Ascending aorta (tissue), 2 donors: ENCODE measurements at places on chromosomes 2 and 18. TPM values are rescaled to one million over a fixed set of nuclear protein-coding genes. Genes with fewer than 3 reads are reported as not detected.

DUSP2 gene
- total RNA-seq = 7.2 TPM

MPPE1 gene
- total RNA-seq = 18.9 TPM

RNF152 gene
- 9.6 TPM for total RNA-seq

TMEM178A gene
- 29.5 TPM for total RNA-seq

SERPINB5 gene
- total RNA-seq = not detected

GRCh38 chr18:63779386-63779785 is 4.2 kb downstream of the SERPINB7 start:
- no peaks in the 10 kb centered on the region for H3K4me1 ChIP-seq
- no peak for DNase-seq
- H3K27me3 ChIP-seq = no peaks in the 10 kb centered on the region
- H3K27ac ChIP-seq = no peak overlapping the region

- no peak for DNase-seq
- H3K27me3 ChIP-seq = no peaks in the 10 kb centered on the region
- no peak overlapping the region for H3K4me3 ChIP-seq
- no peaks in the 10 kb centered on the region for H3K4me1 ChIP-seq
- H3K36me3 ChIP-seq = no peaks in the 10 kb centered on the region
These were observed 239.2 kb upstream of the CWC22 start for GRCh38 chr2:180246268-180246667.

- no peak overlapping the region for H3K27ac ChIP-seq
- no peaks in the 10 kb centered on the region for H3K27me3 ChIP-seq
- no peaks in the 10 kb centered on the region for H3K4me1 ChIP-seq
These were observed 37.2 kb upstream of the SCLY start for GRCh38 chr2:238023608-238024007.

DNA sequence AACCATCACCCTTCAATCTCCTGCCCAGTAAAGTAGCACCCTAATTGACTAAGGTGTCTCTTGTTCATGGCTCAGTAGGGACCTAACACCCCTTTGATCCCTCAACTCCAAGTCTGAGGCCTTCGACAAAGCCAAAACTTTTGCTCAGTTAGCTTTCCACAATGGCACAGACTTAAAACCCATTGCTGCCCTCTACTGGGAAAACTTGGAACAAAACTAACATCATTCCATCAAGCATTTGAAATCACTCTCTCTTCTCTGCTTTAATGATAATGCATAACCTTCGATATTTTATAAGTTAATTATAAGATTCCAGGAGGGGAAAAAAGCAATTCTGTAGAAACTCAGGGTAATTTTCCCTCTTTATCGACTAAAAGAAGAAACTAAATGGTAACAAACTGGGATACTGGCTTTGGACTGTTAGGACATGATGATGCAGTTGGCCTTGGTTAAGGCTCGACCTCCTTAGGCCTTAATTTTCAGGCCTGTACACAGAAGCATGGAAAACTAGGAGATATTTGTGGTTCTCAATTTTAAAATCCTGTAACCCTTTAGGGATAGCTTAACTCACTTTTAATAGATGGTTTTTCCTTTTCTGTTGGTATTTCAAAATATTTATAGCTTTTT is 127.8 kb downstream of the STK39 start:
- no peak overlapping the region for H3K27ac ChIP-seq
- H3K4me3 ChIP-seq = no peak overlapping the region
- H3K36me3 ChIP-seq = peaks cover 3% of the 10 kb centered on the region
- no peak for DNase-seq
- H3K27me3 ChIP-seq = no peaks in the 10 kb centered on the region

DNA sequence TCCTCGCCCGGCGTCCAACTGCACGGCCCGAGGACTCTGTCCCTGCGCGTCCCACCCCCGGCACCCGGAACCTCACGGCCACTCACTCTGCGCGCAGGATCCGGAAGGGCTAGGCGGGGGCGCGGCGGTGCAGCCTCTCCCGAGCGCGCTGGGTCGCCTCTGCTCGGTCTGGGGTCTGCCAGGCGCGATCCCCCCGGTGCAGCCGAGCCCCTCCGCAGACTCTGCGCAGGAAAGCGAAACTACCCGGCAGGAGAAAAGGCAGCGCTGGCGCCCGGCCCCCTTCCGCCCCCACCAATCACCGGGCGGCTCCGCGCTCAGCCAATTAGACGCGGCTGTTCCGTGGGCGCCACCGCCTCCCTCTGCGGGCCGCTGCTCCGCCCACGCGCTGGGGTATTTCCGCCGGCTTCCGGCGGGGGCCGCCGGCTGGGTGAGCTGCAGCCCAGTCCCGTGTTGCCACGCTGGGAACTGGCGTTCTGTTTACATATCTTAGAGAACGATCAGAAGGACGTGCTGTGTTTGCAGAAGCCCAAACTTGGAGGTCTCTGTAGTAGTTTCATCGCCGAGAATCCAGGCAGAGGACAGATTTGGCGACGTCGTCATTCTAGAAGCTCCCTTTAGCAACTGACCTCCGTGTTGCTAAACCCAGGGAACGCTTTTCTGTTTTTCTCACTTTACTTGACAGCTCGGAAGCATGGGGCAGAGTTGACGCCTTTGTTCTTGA is at the start of gene STAT1:
Gene STAT1, minus strand, starts transcription at position 240 of the 721 bp plus-strand sequence. CDS start 4,168 bp downstream, outside the sequence.
- peak within 1 kb of the TSS; percentile 93 for H3K4me3 ChIP-seq
- peaks cover 3% of the 10 kb centered on the region for H3K4me1 ChIP-seq
- no peaks in the 10 kb centered on the region for H3K36me3 ChIP-seq
- peak within 1 kb of the TSS; percentile 93 for H3K27ac ChIP-seq

- no peak for DNase-seq
- no peaks in the 10 kb centered on the region for H3K36me3 ChIP-seq
- H3K27me3 ChIP-seq = no peaks in the 10 kb centered on the region
- no peak overlapping the region for H3K4me3 ChIP-seq
- H3K4me1 ChIP-seq = no peaks in the 10 kb centered on the region
These were observed 197.8 kb upstream of the SIX2 start for GRCh38 chr2:45207101-45207500.

DNA sequence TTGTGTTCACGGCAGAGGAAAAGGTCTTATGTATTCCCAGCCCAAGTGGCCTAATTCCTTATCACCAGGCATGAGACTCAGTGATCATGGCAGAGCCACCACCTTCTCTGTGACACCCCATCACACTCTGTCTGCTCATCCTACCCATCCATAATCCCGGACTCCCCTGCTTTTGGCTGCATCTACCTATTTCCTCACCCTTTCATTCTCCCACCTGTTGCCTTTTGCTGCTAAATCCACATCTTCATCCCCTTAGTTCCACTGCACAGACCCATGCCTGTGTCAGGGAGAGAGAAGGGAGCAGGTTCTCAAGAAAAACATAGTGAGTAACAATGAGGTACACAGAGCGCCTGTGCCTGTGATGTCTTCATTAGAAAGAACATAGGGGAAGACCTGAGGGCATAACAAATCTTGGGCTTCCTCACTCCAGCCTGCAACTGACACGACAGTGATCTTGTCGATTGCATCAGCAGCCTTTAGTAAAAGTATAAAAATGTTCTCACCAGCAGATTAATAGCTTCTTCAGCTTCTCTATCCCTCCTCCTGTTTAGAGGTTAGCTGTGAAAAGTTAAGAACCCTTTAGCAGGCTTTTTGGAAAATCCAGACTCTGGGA is 246.5 kb upstream of the SPRED2 start:
- H3K4me1 ChIP-seq = no peaks in the 10 kb centered on the region
- no peak overlapping the region for H3K27ac ChIP-seq
- H3K36me3 ChIP-seq = no peaks in the 10 kb centered on the region
- DNase-seq = no peak
- no peaks in the 10 kb centered on the region for H3K27me3 ChIP-seq
